ENCODE measurements at places on chromosomes 6 and 20.

- no peak for DNase-seq
These were observed 28.5 kb downstream of the SLX4IP start for GRCh38 chr20:10463622-10464021.

GRCh38 chr20:32968478-32969241 is 35.6 kb downstream of the SUN5 start:
- DNase-seq: no peak

GRCh38 chr6:72636786-72637185 is 14.9 kb downstream of the KCNQ5 start:
- DNase-seq: no peak

- no peak for DNase-seq
These were observed 173.6 kb downstream of the COL21A1 start for GRCh38 chr6:56073761-56074160.

DNA sequence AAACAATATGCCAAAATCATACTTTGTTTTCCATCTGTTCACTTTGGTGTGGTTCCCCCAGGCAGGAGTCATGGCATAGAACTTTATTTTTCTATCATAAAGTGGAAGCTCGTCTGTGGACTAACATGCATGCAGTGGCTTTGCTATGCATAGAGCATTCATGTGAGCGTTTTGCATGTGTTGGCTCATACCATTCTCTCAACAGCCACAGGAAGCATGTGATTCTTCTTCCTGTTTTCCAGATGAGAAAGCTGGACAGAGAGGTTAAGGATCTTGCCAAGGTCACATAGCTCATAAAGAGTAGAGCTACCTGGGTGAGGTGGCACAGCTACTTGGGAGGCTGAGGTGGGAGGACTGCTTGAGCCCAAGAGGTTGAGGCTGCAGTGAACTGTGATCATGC is 123.4 kb upstream of the HDGFL1 start:
- no peak for DNase-seq

GRCh38 chr6:34055223-34055933 is 90.5 kb downstream of the GRM4 start:
- DNase-seq: peak; percentile 58

- no peak for DNase-seq
These were observed 113.5 kb downstream of the OGFRL1 start for GRCh38 chr6:71402096-71402495.

- DNase-seq: no peak
These were observed 159.8 kb upstream of the GGTLC1 start for GRCh38 chr20:24148372-24148771.

Data from dorsolateral prefrontal cortex (tissue), 122 donors.